Hepatocyte (in vitro differentiated cells): ENCODE measurements at places on chromosomes 2 and 18. TPM values are rescaled to one million over a fixed set of nuclear protein-coding genes. Genes with fewer than 3 reads are reported as not detected.

DNA sequence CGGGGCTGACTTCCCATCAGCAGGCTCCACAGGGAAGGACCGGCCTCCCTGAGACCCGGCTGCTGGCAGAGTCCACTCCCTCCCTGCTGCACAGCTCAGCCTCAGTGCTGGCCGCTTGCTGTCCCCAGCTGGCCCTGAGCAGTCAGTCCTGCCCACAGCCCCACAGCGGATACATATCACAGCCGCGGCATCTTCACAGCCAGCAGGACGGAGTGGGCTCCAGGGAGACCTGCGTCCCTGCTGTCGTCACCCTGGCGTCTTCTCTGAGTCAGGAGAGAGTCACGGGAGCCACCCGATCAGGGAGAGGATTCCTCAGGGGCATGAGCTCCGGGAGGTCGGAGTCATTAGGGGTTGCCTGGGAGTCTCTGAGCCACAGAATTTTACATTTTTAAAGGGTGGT, 13.1 kb upstream of the SNTG2 start:
- no peaks in the 10 kb centered on the region for H3K27me3 ChIP-seq
- H3K4me3 ChIP-seq = no peak overlapping the region
- no peak overlapping the region for H3K27ac ChIP-seq
- no peaks in the 10 kb centered on the region for H3K4me1 ChIP-seq
- no peaks in the 10 kb centered on the region for H3K36me3 ChIP-seq

GRCh38 chr18:39462436-39462835, 1896.8 kb upstream of the CELF4 start:
- H3K4me3 ChIP-seq = no peak overlapping the region
- H3K27ac ChIP-seq = no peak overlapping the region
- no peaks in the 10 kb centered on the region for H3K36me3 ChIP-seq

GRCh38 chr2:138036522-138036921, 72.2 kb downstream of the HNMT start:
- H3K27ac ChIP-seq = peak overlapping the region; percentile 47
- H3K4me1 ChIP-seq = peaks cover 13% of the 10 kb centered on the region
- H3K4me3 ChIP-seq = no peak overlapping the region
- no peaks in the 10 kb centered on the region for H3K36me3 ChIP-seq

DNA sequence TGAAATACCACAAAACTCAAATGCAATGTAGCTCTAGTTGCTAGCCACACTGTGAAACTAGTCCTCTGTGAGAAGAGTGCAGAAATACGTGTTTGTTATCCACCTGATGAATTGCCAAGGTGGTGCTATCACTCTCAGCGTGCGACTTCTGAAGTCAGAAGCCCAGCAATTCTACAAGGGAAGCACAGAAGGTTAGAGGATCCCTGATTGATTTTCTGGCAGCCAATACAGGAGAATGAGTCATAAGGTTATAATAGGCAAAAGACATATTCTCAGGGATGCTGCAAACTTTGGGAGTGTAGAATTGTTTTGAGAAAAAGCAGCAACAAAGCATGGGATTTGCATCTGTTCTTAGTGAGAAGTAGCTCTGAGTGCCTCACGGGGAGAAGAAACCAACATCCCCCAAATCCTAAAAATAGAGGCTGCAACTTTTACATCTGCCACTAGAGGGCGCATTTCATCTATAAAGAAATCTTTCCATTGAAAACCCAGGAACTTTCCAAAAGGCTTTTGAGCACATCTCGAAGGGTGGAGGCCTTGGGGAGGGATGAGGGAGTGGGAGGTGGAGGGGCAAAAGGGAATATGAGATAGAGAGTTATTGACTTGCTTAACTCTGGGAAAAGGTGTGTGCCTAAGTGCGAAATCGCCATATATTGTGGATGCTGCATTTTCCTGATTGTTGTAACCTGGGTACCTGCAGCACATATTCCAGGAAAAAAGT, 78.0 kb downstream of the TMEM182 start:
- H3K4me3 ChIP-seq = no peak overlapping the region
- no peaks in the 10 kb centered on the region for H3K27me3 ChIP-seq

DNA sequence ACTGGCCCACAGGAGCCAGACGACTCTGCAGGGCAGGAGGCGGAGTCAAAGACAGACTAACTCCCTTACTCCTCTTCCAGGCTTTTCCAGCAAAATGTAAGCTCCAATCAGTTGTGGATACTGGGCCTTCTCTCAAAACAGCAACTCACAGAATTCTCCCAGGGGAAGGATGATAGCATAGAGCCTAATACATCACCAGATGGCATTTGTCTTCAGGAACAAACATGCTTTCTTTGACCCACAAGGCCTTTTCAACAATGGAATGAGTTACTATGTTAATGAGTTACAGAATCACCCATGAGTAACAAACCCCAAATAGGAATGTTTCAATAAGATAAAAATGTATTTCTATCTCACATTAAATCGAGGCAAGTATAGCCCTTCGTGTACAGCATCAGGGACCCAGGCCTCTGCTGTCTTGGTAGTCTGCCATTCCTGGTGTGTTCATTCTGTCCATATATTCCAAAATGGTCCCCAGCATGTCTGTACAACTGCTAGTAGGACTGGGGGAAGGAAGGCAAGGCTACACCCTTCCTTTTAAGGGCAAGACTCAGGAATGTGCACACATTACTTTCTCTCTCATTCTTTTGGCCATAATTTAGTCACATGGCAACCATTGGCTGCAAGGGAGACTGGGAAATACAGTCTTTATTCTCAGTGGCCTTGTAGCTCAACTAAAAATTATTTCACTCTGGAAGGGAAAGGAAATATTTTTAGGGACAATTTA, 76.4 kb downstream of the BOD1L2 start:
- H3K4me3 ChIP-seq = no peak overlapping the region
- no peaks in the 10 kb centered on the region for H3K36me3 ChIP-seq
- peaks cover 4% of the 10 kb centered on the region for H3K27me3 ChIP-seq
- no peak overlapping the region for H3K27ac ChIP-seq
- no peak for DNase-seq
- no peaks in the 10 kb centered on the region for H3K4me1 ChIP-seq

Gene GAL3ST2
- 0.20 and 0.53 TPM in 2 replicates for total RNA-seq

GRCh38 chr2:7011356-7012083, 94.3 kb downstream of the RNF144A start:
- DNase-seq = no peak
- peaks cover 22% of the 10 kb centered on the region for H3K4me1 ChIP-seq
- no peaks in the 10 kb centered on the region for H3K36me3 ChIP-seq
- no peaks in the 10 kb centered on the region for H3K27me3 ChIP-seq
- H3K4me3 ChIP-seq = no peak overlapping the region

DNA sequence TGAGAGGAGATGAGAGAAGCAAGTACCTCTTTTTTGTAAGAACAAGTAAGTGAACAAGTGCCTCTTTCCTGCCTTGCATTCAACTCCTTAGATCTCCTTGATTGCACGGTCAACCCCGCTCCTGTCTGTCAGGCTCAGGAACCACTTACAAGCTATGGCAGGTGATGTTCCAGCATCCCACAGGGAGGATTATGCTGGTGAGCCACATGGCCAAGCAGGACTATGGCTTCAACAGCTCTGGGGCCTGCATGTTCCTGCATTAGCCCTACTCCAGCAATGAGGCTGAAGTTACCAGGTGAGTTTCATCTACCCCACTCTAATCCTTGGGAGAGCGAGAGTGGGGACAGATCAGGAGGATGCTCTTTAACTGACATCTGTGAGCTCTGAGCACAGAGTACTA, 29.5 kb downstream of the TTC32 start:
- H3K27me3 ChIP-seq = no peaks in the 10 kb centered on the region
- H3K4me3 ChIP-seq = no peak overlapping the region
- H3K4me1 ChIP-seq = no peaks in the 10 kb centered on the region

DNA sequence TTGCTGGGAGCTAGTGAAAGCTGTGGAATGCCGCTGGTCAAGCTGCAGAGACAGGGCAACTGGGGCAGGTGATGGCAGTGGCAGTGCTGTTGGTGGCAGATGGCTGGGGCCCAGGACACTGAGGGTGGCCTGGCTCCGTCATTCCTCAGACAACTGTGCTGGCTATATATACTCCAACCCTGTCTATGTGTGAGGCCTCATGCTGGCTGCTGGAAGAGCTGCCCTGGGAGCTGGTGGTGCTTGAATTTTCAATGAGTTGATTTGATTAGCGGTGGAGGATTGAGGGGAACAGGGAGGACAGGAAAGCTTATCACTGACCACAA, 66.5 kb upstream of the TMEM200C start:
- no peaks in the 10 kb centered on the region for H3K27me3 ChIP-seq
- no peak for DNase-seq

- no peaks in the 10 kb centered on the region for H3K36me3 ChIP-seq
- H3K27ac ChIP-seq = no peak overlapping the region
- H3K4me1 ChIP-seq = no peaks in the 10 kb centered on the region
- no peaks in the 10 kb centered on the region for H3K27me3 ChIP-seq
- DNase-seq = no peak
Measured at GRCh38 chr2:84131278-84131830, 327.7 kb downstream of the SUCLG1 start.

Gene HES6
- total RNA-seq = 14.1 and 17.8 TPM in 2 replicates

DNA sequence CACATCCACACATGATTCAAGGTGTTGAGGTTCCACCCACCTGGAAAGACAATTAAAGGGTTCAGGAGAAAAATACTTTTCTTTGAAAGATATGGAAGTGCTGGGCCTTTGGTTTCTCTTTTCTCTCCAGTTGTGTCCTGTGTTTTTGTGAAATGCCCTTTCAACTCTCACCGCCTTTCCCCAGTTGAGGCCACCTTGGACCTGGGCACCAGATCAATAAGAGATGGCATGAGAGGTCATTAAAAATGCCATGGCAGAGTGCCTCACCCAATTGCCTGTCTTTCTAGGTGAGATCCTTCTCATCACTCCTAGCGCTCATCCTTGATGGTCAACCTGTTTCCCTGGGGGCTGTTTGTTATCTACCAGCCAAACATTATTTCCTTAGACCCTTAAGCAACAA, 453.9 kb downstream of the TSN start:
- no peaks in the 10 kb centered on the region for H3K36me3 ChIP-seq
- no peak for DNase-seq
- no peaks in the 10 kb centered on the region for H3K4me1 ChIP-seq
- no peak overlapping the region for H3K27ac ChIP-seq
- no peaks in the 10 kb centered on the region for H3K27me3 ChIP-seq
- no peak overlapping the region for H3K4me3 ChIP-seq

GRCh38 chr2:48855142-48855541, 99.6 kb upstream of the LHCGR start:
- H3K27me3 ChIP-seq = no peaks in the 10 kb centered on the region
- H3K36me3 ChIP-seq = no peaks in the 10 kb centered on the region
- H3K4me3 ChIP-seq = no peak overlapping the region
- no peaks in the 10 kb centered on the region for H3K4me1 ChIP-seq

GRCh38 chr18:34890486-34891085, 150.6 kb upstream of the MAPRE2 start:
- no peak overlapping the region for H3K27ac ChIP-seq
- H3K4me3 ChIP-seq = no peak overlapping the region
- no peaks in the 10 kb centered on the region for H3K36me3 ChIP-seq
- H3K27me3 ChIP-seq = no peaks in the 10 kb centered on the region
- DNase-seq = no peak

DNA sequence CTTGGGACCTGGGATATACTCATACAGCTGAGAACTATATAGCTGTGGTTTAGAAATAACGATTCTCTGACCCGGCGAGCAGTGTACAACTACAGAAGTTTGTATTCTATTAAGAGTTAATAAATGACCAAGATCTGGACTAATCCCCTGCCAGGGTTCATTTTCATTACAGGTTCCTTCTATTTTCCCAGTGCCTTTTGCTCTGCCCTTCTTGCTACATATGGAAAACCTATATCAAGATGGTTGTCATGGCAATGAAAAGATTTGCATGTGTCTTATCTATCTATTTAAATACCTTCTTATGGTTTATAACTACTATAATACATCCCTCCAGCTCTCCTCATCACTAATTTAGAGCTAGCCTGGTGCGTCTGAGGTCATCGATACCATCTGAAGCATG, 965.2 kb downstream of the BCL11A start:
- no peak overlapping the region for H3K4me3 ChIP-seq
- no peaks in the 10 kb centered on the region for H3K36me3 ChIP-seq
- no peaks in the 10 kb centered on the region for H3K27me3 ChIP-seq
- peak; percentile 13 for DNase-seq
- peaks cover 20% of the 10 kb centered on the region for H3K4me1 ChIP-seq

DNA sequence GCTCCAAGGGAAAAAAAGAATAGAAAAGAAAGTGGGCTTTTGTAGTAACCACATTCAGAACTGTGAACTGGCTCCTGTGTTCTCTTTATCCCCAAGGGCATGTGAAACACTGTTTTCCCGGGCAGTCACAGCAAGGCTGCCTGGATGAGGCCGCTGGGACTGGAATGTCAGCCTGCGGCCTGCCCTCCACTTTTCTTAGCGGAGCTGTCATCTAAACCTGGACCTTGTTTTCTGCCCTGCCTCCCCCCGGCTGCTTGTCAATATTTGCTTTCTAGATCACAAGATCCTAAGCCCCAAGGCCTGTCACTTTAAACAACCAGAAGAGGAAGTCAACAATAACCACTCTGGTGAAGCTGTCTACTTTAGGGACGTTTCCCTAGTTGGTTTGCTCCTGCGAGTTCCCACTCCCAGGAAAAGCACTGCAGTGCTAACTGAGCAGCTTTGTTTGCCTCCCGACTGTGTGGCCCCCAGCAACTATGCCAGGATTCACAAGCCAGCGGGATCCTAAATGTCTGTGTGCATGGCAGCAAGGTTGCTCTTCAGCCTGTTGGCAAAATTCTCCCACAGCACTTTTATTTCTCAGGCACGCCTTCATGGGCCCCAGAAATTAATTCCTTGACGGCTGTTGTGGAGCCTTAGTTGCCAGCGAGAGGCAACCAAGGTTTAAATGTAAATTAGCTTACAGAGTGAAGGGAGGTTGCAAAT, 30.6 kb downstream of the SOWAHC start:
- H3K27ac ChIP-seq = peak overlapping the region; percentile 91
- H3K36me3 ChIP-seq = no peaks in the 10 kb centered on the region
- peak; percentile 85 for DNase-seq
- peak overlapping the region; percentile 10 for H3K4me3 ChIP-seq
- no peaks in the 10 kb centered on the region for H3K27me3 ChIP-seq

Gene DLX1
- not detected in 2 replicates for total RNA-seq

- H3K4me1 ChIP-seq = peaks cover 74% of the 10 kb centered on the region
- H3K27ac ChIP-seq = peak overlapping the region; percentile 96
- no peak overlapping the region for H3K4me3 ChIP-seq
- no peaks in the 10 kb centered on the region for H3K36me3 ChIP-seq
- no peak for DNase-seq
Measured at GRCh38 chr2:64643838-64644457, 9.8 kb downstream of the SERTAD2 start.

DNA sequence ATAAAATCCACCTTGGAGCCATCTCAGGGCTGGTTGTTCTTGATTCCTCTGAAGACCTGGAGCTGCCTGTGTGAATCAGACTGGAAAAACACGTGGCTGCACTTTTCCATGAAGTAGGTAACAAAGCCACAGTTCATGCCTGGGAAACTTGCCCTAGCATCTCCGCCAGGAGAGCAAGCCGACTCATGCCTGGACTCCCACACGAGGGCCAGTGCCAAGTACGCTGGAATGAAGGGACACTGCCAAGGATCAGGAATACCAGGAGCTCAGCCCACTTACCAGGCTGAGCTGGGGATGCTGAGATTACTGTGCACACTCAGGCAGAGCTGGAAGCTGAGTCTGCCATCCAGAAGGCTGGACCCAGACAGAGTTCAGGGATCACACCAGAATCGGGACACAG, 10.9 kb upstream of the FHL2 start:
- DNase-seq = peak; percentile 32
- no peak overlapping the region for H3K4me3 ChIP-seq
- H3K27me3 ChIP-seq = no peaks in the 10 kb centered on the region
- no peak overlapping the region for H3K27ac ChIP-seq

Gene STARD6
- not detected in 2 replicates for total RNA-seq

Gene RELCH
- 28.9 and 45.8 TPM in 2 replicates for total RNA-seq
